ENCODE measurements at places on chromosomes 7 and 10.

- DNase-seq = no peak
These were observed 1.4 kb upstream of the PILRB start for GRCh38 chr7:100356416-100357068.

DNA sequence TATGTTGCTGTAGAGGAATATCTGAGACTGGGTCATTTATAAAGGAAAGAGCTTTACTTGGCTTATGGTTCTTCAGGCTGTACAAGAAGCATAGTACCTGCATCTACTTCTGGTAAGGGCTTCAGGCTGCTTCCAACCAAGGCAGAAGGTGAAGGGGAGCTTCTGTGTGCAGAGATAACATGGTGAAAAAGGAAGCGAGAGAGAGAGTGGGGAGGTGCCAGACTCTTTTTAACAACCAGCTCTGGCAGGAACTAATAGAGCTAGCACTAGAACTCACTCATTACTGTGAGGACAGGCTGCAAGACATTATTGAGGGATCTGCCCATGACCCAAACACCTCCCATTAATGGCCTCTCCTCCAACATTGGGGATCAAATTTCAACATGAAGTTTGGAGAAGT lies 94.5 kb downstream of the KIF20B start:
- DNase-seq = no peak

DNA sequence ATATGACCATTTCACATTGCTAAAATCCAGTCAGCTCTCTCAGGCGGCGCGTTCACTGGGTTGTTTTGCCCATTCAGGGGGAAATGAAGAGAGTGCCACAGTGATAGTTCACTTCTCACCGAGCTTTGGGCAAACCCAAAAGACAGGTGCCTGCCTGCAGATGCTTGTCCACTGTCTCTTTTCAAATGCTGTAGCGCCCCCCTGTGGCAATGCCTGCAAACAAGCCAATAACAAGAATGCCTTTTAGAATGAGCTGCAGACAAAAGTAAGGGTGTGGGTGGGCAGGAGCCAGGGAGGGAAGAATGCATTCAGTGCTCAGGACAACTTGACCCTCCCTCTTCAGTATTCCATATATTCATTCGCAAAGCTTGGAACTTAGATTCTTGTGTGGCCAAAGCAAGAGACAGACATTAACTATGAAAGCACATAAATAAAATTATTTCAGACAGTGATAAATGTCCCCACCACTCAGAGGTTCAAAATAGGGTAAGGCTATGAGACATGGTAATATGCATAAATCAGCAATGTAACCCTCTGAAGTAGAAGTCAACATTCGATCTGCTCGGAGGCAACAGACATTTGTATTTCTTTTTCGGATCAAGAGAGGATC lies 86.9 kb downstream of the JAZF1 start:
- peak; percentile 24 for DNase-seq

- no peak for DNase-seq
These were observed 219.8 kb downstream of the DNAJB6 start for GRCh38 chr7:157556642-157556944.

GRCh38 chr7:1134951-1135350 lies 25.0 kb downstream of the ZFAND2A start:
- no peak for DNase-seq

DNA sequence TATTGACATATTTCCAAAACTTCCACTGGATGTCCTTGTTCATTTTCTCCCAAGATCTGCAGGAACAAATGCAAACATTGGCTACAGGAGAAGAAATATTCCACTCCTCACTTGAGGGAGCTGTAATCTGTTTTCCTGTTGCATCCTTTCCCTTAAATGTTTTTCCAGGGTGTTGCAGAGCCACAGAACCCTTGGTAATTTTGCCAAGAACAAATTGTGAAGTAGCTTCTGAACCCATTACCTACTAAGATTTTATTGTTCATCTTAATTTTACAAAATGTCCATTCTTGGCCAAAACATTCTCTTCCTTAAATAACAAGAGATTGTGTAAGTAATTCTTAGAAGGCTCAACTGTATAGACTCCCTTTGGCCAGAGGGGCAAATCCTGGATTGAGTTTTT lies 177.0 kb downstream of the GNAT3 start:
- DNase-seq = no peak

DNA sequence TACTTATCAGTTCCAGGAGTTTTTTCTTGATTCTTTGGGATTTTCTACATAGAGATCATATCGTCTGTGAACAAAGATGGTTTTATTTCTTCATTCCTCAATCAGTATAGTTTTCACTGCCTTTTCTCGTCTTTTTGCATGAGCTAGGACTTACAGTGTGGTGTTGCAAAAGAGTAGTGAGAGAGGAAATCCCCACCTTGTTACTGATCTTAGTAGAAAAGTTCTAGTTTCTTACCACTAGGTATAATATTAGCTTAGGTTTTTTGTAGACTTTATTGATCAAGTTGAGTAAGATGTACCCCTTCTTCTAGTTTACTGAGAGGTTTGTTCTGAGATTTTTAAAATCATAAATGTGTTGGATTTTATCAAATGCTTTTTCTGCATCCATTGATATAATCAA lies 123.3 kb downstream of the TMEM26 start:
- no peak for DNase-seq

DNA sequence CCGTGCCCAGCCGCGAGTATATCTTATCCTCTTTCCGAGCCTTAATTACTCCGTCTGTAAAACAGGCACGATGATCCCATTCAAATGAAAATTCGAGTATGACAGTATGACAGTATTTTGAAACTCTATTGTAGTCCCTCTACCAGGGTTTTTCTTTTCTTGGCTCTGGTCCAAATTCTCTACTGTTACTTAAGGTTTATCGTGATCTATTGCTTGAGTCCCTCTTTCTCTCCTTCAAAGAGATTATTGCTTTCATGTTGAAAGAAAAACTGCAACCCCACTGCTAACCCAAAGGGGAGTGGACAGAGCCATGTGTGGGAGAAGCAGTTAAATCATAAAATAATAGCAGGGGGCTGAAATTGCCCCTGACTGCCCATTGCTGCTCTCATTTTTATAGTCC lies 1156.6 kb upstream of the AUTS2 start:
- DNase-seq = no peak

- DNase-seq = no peak
These were observed 148.0 kb downstream of the SNX10 start for GRCh38 chr7:26439521-26440232.

DNA sequence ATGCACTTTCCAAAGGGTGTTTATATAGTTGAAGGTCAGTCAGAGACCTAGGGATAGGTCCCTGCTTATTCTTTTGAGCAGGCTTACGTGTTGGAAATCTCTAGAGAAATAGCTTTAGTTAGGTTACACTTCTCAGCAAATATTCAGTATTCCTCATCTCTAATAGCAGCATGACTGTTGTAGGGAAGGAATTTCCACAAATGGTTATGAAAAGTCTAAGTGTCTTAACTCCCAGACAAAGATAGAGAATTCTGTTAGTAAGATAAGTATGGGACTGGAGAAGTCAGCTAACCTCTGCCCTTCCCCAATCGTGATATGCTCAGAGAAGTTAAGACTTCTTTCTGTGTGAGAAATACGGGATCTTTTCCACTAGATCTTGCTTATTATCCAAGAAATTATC lies 16.5 kb downstream of the SGPL1 start:
- DNase-seq = no peak

DNA sequence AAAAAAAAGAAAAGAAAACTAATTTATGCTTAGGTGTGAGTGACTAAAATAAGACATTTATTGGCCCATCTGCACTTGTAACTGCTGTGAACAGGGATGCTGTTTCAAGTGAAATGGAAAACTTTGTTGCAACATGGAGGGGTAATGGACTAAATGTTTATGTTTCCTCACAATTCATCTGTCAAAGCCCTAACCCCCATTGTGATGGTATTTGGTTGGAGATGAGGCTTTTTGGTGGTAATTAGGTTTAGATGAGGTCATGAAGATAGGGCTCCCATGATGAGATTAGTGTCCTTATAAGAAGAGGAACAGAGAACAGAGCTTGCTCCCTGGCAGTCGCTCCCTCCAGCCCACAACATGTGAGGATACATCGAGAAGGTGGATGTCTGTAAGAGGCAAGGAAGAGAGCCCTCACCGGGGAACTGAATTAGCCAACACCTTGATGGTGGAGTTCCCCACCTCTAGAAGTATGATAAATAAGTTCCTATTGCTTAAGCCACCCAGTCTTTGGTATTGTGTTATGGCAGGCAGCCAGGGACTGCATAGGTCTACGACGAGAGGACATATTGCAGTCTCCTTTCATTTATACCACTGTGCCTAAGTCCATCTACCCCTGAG lies 28.6 kb upstream of the VCL start:
- no peak for DNase-seq

GRCh38 chr10:31071232-31072005 lies 39.8 kb upstream of the ZNF438 start:
- DNase-seq = no peak

- no peak for DNase-seq
These were observed 29.6 kb downstream of the MINPP1 start for GRCh38 chr10:87534173-87534858.

- no peak for DNase-seq
These were observed 489.0 kb upstream of the AUTS2 start for GRCh38 chr7:69109246-69109645.

- no peak for DNase-seq
These were observed 45.0 kb downstream of the JAKMIP3 start for GRCh38 chr10:132110713-132111112.

DNA sequence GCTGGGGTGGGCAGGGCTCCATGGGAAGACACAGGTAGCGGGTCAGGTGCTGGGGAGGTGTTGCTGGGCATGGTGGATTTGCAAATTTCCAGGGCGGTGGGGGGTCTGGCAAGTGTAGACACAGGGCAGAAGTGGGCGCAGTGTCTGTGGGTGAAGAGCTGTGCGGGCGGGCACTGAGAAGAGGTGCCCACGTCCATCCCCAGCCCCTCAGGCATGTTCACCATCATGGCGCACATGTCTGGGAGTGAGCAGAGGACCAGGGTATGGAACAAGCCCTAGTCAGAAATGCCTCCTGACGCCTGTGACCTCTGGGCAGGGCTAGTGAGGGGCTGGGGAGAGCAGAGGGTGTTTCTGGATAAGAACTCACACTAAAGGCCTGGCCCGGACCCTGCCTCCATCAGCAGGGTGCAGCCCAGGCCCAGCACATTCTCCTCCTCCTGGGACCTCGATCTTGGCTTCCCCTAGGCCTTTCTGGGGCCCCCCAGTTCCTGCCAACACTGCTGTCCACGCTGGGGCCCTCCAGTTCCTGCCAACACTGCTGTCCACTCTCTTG lies 612.9 kb downstream of the PTPRN2 start:
- no peak for DNase-seq

DNA sequence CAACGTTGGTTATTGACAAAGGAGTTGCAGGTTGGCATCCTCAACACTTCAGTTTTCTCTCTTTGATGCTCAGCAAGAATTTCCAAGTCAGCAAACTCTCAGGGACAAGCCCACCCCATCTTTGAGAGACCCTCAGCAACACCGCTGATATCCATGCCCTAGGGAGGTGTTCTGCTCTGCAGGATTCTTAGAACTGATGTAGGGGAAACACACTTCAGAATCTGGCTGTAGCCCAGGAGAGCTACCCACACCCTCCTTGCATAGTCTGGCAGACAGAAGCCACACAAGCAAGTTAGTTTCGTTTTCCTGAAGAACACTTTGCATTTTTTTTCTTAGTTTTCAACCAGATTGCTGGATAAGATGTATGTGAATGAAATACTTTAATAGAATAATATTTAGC lies 822 bp downstream of the SAMD9L start:
- DNase-seq = peak; percentile 64

GRCh38 chr7:123070702-123071286 lies 75.3 kb upstream of the TAS2R16 start:
- DNase-seq = no peak

DNA sequence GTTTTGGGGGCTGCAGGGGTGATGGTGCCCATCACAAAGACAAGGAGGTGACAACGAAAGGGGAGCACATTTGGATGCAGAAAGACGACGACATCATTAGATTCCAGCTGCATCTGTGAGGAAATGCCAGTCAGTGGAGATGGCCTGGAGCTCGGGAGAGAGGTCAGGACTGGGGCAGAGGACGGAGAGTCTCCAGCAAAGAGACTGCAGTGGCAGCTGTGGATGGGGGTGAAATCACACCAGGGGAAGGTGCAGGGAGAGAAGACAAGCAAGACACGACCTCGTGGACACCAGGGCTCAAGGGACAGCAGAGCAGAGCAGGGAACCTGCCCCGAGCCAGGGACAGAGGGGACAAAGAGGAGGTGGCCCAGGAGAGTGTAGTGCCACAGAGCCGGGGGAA lies 203.4 kb downstream of the PRPF18 start:
- DNase-seq = no peak

- DNase-seq = no peak
These were observed 128.0 kb downstream of the RSU1 start for GRCh38 chr10:16689227-16689626.

GRCh38 chr7:30553141-30553540 lies 41.5 kb upstream of the GARS1 start:
- DNase-seq = no peak

GRCh38 chr10:11713963-11714362 lies 28.2 kb upstream of the ECHDC3 start:
- no peak for DNase-seq

GRCh38 chr10:122995936-122996335 lies 12.7 kb downstream of the IKZF5 start:
- no peak for DNase-seq

- no peak for DNase-seq
These were observed 174.8 kb upstream of the KAT6B start for GRCh38 chr10:74651565-74651964.

- no peak for DNase-seq
These were observed 18.7 kb downstream of the SEC24C start for GRCh38 chr10:73762915-73763314.

GRCh38 chr10:97215619-97216260 lies 30.0 kb upstream of the SLIT1 start:
- no peak for DNase-seq

DNA sequence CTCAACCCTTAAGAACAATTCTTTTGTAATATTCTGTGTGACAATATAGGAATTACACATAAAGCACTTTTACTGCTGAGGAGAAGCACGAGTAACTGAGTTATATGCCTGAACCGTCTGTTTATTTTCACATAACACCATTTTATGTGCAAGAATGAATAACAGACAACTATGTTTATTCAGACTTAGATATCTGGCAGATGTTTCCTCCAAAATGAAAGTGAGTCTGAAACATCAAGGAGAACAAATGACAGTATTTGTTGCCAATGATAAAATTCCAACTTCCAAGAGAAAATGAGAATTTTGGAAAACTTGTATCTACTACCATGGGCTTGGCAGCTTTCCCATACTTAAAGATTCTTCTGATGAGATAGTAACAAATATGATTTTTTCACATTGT lies 51.4 kb downstream of the DNMBP start:
- DNase-seq = no peak

GRCh38 chr7:121992068-121992467 lies 119.1 kb downstream of the PTPRZ1 start:
- DNase-seq = no peak

- peak; percentile 33 for DNase-seq
These were observed 289.3 kb downstream of the PTEN start for GRCh38 chr10:88152728-88153133.

GRCh38 chr7:79761876-79762429 lies 308.5 kb upstream of the MAGI2 start:
- no peak for DNase-seq

- DNase-seq = no peak
These were observed 94.1 kb upstream of the TMEM26 start for GRCh38 chr10:61547297-61547696.
